Cortex of kidney (tissue), 1 donor: ENCODE measurements at places on chromosomes 5 and 9.

GRCh38 chr5:110784901-110785300 lies 46.1 kb downstream of the SLC25A46 start:
- no peak for DNase-seq

GRCh38 chr9:22141908-22142307 lies 132.8 kb upstream of the CDKN2B start:
- no peak for DNase-seq

DNA sequence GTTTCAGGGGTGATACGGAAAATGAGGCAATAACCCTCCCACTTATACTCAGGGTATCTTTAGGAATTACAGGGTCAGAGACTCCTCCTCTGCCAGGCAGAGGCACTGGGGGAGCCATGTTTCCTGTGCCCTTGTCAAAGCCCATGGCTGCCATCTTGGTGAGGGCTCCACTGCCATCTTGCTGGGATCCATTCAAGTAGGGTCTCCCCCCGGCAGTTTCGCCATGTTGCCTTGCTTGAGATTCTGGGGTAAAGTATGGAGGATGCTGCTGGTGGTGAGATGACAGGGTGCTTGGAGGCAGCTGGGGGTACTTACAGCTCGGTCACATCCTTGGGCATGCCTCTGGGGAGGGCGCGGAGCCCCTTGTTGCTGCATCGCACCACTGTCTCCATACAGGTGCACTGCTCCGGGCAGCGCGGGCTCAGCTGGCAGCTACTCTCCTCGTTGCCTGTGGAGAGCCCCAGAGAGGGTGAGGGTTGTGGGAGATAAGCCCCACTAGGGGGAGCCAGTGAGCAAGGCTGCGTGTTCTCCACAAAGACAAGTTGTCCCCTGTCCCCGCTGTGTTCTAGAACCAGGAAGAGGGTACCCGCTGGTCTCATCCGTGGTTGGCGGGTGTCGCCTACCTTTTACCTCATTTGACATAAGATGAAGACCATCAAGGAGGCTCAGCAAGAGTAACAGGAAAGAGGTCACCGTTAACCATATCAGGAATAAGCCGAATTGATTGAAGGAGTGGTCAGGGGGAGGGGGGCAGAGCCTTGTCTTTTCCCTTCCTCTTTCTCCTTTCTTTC lies 169.0 kb upstream of the PANK3 start:
- DNase-seq = no peak

DNA sequence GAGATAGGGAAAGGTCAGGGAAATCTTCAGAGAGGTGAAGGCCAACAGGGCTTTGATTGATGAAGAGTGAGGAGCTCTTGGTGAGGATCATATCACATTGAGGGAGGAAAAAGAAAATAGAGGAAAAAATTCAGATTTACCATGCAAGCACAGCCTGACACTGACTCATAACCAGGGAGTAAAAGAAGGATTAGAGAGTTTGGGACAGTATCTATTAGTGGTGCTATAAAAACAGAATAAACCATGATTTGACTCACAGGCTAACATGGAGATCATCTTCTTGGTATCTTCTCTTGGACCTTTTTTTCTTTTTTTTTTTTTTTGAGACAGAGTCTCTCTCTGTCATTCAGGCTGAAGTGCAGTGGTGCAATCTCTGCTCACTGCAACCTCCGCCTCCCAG lies 44.4 kb downstream of the MUSK start:
- no peak for DNase-seq

DNA sequence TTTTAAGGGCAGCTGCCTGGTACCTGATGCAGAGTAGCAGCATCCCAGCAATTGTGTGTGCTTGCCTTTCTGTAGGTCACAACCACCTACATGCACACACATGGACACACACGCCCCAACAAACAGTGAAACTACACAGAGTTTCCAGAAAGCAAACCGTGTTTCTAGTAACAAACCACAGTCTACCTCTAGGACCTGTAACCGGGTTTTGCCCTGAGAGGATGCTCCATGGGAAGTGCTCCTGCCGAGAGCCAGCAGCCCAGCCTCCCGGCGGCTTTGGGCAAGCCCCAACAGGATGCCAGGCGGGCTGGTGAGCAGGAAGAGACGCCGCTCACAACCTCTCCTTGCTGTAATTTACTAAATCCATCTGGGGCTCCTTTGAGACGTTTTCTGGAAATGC lies 4.1 kb upstream of the TCF7 start:
- DNase-seq = no peak

DNA sequence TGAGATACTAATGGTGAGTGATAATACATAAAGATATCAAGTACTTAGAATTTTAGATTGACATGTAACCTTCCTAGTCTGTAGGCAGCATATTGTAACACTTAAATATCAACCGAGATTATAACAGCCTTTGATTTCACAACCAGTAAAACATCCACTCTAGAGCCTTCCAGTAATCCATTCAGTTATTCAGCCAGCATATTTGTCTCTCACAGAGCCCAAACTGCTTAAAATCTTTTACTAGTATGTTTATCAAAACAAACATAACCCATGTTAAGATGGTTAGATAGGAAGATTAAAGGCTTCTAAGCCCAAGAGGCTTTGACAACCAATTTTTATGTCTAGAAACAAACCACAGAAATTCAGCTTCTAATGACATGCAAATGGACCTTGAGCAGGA lies 177.9 kb upstream of the FST start:
- DNase-seq = no peak
